Stimulated activated CD4-positive, alpha-beta T cell treated with anti-CD3 and anti-CD28 coated beads, Interleukin-2, amount 100 ng/mL, for 24 hours (primary cell): ENCODE measurements at places on chromosomes 11 and 22.

- DNase-seq: no peak
Observed at GRCh38 chr11:91433284-91434010, 791.2 kb upstream of the FAT3 start.

DNA sequence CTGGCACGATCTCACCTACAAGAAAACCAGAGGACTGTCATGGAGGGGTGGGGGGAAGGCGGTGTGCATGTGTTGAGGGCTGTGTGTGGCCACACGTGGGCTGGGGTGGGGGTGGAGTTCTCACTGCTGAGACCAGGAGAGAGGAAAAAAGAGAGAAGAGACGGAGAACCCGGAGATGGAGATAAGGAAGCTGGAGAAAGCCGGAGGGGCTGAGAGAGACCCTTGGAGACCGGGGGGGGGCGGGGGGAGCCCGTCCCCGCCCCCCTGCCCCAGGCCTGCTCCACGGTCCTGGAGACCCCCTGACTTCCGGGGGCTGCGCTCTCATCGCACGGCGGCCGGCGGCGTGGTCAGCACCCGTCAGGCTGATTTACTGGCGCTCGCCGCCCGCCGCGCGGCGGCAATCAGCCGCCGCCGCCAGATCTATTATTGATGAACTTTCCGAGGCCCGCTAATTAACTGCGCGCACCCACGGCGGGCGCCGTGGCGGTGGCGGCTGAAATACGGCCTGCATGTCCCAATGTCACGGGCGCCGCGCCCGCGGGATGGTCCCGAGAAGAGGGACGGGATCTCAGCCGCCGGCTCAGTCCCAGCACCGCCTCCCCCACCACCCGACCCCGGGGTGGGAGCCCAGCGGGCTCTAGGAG lies 187.4 kb downstream of the MN1 start:
- no peak for DNase-seq

DNA sequence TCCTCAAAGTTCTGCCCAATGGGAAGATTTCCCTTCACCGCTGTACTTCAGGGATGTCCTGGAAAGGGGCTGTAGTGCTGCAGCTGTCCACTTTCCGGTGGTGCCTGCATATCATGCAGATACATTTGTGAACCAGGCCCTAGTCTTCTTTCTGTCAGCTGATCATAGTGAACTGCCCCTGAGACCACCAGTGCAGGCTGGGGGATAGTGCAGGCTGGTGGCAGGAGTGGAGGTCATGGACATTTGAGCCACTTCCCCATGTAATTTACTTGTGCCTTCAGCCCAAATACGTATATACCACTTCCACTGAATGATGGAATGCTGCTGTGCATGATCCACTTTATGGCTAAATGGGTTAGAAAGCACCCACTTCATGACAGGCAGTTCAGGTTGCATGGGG lies 120.0 kb downstream of the ZNF280B start:
- DNase-seq: no peak

GRCh38 chr22:36423461-36424404 lies 36.0 kb upstream of the MYH9 start:
- no peak for DNase-seq

- DNase-seq: no peak
Observed at GRCh38 chr11:32034149-32034548, 56.7 kb upstream of the RCN1 start.

DNA sequence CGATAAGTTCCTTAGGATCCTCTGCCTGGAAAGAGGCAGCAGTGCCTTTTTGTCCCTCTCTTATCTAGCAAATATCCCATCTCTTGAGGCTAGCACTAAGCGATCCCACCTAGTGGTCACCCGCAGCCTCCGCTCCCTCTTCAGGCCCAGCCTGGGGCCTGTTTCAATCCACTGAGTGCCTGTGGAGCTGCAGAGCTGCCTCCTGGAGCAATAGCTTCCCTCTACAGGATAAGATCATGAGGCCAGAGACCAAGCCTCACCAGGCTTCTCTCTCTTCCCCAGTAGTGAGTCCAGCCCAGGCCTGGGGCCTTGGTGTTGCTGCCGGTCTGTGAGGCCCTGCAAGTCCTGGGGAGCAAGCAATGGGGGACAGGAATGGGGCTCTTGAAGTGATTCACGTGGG lies 65.8 kb downstream of the SLC22A12 start:
- DNase-seq: no peak

- DNase-seq: no peak
Observed at GRCh38 chr11:35016916-35017315, 100.5 kb downstream of the PDHX start.

DNA sequence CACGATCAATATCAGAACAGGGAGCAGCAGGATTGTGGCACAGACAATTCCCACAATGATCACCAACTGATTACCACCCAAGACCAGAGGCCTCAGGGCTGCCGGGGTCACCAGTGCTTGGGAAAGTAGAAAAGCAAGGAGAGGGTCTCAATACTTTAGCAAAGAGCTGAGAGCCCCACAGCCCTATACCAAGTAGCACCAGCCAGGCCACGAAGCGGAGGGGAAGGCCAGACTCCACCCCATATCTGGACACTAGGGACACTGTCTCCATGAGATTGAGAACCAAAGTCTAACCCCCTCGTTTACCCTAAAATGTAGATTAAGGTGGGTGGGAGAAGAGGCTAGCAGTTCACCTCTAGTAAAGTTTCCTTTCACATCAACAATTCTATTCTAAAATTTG lies 24.1 kb upstream of the SCN2B start:
- no peak for DNase-seq

DNA sequence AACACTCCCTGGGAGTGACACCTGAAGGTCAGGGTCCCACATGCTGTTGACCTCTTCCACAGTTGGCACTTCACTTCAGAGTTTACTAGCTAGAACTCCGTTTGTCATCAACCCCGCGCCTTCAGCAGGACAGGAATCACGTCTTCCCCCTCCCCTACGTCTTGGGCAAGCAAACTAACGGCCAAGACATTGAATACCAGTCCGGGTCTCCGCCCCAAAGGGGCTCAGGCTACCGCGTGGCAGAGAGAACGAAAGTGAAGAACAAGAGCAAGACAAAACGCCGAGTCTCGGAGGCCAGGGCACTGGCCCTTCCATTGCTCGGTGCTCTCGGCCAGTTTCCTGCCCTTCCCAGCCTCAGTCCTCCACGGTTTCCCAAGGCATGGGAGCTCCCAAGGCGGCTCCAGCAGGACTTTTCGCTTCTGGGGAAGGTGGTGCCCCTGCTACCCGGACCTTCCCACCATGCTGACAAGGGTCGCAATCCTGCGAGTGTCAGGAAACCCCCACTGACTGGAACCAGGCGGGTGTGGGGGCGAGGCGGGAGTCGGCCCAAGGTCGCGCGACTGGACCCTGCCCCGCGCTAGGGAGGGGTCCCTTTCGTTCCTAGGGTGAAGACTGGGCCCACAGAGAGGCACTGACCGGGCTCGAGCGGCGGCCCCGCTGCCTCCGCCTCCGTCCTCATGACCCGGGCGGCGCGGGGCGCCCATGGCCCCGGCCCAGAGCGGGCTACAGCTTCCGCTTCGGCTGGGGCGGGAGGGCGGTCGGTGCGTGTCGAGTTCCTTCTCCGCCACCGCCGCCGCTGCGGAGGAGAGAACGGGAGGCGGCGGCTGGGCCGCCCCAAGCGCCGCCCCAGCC lies at the start of gene GUCD1:
GUCD1 (minus strand) TSS at position 826 of the 852 bp plus-strand sequence; CDS start at position 679, 147 bp downstream.
- DNase-seq: peak; percentile 37

- DNase-seq: no peak
Observed at GRCh38 chr11:2794046-2794967, 91.3 kb downstream of the CDKN1C start.

- no peak for DNase-seq
Observed at GRCh38 chr22:45421349-45422055, 8.0 kb downstream of the RIBC2 start.

DNA sequence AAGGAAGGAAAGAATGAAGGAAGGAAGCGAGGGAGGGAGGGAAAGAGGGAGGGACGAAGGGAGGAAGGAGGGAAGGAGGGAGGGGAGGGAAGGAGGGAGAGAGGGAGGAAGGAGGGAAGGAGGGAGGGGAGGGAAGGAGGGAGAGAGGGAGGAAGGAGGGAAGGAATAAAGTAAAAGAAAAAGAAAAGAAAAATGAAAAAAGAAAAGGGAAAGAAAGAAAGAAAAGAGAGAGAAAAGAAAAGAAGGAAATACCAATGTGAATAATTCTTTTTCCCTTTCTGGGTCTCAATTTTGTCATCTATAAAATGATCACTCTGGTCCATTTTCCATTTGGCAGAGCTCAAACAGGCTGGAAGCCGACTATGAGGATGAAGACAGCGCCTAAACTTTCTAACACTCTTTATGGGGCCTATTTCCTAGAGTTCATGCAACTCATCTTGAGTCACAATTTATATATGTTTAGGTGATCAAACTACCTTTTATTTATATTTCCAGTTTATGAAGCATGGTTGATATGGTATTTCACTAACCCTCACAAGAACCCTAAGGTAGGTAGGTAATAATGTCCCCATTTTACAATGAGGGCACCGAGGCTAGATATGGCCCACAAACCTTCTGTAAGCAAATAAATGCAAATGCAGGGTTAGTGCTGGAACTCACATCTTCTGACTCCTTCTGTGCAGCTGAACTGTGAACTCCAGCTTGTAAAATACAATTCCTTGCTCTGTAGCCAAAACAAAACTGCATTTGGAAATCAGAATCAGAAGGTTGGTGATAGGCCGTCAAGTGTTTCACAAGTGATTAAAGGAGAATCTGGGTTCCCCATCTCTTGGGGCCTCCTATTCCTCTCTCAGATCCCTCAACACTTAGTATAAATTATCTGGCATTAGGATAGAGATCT lies 434.3 kb downstream of the ETS1 start:
- no peak for DNase-seq

- DNase-seq: no peak
Observed at GRCh38 chr11:118689503-118689851, 10.0 kb upstream of the TREH start.

DNA sequence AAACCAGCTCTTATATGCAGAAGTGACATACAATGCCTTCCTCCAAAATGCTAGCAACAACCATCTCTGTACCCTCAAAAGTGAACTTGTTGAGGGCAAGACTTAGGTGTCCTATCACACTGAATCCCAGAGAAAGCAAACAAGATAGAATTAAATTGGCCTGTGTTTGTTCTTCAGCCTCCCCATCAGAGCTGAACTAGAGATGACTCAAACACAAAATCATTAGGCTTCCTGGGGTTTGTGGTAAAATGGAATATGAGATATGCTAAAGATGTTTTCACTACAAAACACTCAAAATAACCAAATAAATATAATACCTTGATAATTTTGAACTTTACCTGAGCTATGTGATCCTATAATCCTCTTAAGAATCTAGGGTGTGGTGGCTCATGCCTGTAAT lies 31.6 kb downstream of the ZNF214 start:
- DNase-seq: no peak

DNA sequence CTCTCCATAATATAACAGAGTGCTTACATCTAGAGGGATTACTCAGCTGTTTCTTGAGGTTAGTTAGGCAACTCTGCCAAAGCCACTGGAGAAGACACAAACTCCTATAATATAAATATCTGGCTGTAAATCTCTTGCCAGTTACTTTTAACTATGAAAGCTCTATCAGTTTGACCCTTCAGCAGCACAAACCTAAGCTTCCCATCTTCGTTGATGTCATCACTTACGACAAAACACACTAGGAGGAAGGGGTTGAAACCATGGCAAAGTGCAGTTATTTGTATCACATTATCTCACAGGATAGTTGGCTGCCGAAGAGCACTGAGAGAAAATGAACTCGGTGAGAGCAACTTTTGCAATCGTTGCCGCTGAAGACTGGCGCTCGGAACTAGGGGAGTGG lies 922.1 kb downstream of the OPCML start:
- DNase-seq: no peak

GRCh38 chr11:1652771-1653540 lies 23.4 kb downstream of the KRTAP5-5 start:
- DNase-seq: peak; percentile 86

DNA sequence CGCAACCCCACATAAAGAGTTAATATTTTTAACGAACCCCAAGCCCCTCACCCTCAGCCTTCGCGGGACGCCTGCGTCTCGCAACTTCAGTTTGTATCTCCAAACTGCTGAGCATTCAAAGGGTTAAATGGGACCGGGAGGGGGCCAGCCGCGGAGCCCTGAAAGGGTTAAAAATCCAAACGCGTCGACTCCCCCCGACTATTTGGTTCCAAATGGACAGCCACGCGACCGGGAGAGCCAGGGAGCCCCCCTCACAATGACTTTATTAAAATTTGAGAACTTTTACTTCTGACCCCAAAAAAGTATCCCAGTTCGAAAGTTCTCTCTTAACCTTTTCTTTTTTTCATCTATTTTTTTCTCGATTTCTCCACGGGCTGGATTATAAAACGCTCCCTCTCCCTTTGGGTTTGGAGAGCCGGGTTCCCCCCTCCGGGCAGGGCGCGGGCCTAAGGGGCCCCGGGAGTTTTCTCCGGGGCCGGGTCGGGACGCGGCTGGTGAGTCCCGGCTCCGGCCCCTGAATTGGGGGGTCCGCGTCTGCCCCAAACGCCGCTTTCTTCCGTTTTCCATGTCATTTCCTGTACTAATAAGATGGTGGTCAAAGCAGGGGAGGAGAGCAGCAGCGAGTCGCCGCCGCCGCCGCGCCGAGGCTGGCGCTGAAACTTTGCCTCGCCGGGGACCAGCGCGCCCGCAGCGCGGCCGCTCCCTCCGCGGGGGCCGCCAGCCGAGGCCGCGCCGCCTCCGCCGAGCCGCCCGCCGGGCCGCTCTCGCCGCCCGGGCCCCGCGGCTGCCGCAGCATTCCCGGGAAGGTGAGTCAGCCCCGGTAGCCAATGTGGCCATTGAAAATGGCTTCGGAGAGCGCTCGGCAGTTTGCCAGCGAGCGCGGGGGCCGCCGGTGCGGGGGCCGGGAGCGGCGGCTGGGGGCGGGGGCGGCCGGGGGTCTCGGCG lies at the start of gene PRDM11:
PRDM11 (plus strand) TSS at position 568 of the 945 bp plus-strand sequence. CDS start 35,128 bp downstream, outside the sequence.
- peak; percentile 64 for DNase-seq

- DNase-seq: no peak
Observed at GRCh38 chr22:27153386-27153785, 496.0 kb downstream of the MIAT start.

- DNase-seq: no peak
Observed at GRCh38 chr11:78161962-78162371, 22.5 kb upstream of the ALG8 start.

DNA sequence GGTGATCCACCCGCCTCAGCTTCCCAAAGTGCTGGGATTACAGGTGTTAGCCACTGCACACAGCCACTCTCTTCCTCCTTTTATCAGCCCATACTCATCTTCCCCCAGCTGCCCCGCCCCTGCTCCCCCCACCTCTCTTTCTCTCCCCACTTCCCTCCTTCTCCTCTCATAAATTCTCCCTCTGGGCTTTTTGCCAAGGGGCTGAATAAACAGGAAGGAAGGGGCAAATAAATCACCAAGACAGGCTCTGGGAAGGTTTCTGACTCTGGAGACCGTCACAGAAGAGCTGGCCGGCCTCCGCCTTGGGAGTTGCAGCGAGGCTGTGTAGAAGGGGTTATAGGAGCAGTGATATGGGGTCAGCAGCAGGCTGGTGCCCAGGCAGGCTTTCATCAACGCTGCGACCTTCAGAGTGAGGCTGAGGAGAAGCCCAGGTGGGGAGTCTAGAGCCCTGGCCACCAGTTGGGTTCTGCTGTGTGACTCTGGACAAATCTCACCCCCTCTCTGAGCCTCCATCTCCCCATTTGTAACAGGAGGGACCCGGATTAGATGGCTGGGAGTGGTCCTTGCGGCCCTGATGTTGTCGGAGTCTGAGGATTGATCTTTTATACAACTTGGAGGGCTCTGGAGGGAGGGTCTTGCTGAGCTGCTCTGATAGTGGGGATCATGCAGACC lies 62.6 kb upstream of the RASD2 start:
- no peak for DNase-seq

- no peak for DNase-seq
Observed at GRCh38 chr11:69807106-69807815, 12.0 kb downstream of the FGF3 start.

- DNase-seq: no peak
Observed at GRCh38 chr11:82855616-82856015, 44.6 kb downstream of the PRCP start.
